ENCODE measurements at places on chromosomes 4 and X.

- no peak for DNase-seq
Measured at GRCh38 chr4:159582685-159583084, 479.8 kb downstream of the RAPGEF2 start.

DNA sequence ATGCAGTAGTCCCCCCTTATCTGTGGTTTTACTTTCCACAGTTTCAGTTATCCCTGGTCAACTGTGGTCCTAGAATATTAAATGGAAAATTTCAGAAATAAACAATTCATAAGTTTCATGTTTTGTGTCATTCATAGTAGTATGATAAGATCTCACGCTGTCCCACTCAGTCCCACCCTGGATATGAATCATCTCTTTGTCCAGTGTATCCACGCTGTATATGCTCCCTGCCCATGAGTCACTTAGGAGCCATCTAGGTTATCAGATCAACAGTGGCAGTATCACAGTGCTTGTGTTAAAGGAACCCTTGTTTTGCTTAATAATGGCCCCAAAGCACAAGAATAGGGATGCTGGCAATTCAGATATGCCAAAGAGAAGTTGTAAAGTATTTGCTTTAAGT lies 16.2 kb upstream of the SYTL4 start:
- DNase-seq: no peak

DNA sequence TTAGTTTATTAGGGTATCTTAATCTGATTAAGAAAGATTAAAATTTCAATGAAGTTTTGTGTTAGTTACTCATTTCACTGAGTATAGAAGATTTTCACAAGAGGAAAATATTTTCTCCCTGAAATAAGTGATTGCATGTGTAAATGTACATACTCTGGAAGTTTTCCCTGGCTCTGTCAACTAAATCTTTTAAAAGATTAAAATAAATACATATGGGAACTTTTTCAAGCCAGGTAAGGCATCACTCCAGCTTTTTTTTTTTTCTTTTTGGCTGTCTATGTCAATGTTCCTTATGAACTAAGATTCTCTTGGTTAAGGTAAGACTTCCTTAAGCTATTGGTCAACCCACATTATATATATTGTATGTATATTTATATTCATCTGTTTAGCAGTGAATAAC lies 117.6 kb downstream of the CBR4 start:
- DNase-seq: no peak

GRCh38 chr4:148216866-148217814 lies 225.1 kb downstream of the NR3C2 start:
- peak; percentile 3 for DNase-seq

DNA sequence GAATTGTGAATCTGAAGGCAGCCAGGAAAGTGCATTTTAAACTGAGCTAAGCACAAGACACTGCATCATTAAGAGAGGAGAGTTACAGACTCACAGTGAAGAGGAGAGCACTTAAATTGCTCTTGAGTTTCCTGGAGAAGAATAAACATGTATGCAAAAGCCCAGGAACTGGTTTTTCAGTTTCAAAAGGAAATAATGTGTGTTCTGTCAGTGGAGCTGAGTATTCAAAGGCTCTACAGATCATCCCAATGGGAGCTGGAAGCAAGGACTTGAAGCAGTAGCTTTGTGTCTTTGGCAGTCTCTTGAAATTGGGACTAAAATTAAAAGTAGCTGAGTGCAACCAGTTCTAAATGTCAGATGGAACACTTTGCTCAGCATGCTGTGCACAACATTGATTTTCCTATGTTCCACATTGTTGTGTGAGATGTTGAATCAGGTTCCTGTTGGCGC lies 147.5 kb upstream of the ANK2 start:
- DNase-seq: no peak

Data from adipocyte (in vitro differentiated cells).